ENCODE measurements at places on chromosomes 16 and 17.

GRCh38 chr16:52256310-52257078, 290.4 kb downstream of the TOX3 start:
- DNase-seq: no peak

- no peak for DNase-seq
Observed at GRCh38 chr17:61408151-61409041, 8.8 kb downstream of the TBX2 start.

GRCh38 chr16:88451586-88452481, 1.2 kb upstream of the ZFPM1 start:
- DNase-seq: no peak

DNA sequence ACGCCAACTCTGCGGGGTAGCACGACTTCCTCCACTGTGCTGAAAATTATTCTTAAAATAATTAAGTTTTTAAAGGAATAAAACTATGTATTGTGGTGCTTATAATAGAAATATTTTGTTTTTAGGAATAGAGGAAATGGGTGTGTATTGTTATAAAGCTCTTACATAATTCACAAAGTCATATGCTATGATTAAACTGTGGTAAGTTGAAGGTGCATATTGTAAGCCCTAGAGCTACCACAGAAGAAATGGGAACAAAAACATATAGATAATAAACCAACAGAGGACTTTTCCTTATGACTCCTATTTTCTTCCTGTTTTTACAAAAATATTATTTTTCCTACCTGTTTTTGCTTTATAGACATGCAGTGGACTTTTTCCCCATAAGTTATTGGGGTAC, 4.3 kb upstream of the SLFN11 start:
- no peak for DNase-seq

- DNase-seq: no peak
Observed at GRCh38 chr16:65376601-65377000, 254.7 kb upstream of the CDH11 start.

DNA sequence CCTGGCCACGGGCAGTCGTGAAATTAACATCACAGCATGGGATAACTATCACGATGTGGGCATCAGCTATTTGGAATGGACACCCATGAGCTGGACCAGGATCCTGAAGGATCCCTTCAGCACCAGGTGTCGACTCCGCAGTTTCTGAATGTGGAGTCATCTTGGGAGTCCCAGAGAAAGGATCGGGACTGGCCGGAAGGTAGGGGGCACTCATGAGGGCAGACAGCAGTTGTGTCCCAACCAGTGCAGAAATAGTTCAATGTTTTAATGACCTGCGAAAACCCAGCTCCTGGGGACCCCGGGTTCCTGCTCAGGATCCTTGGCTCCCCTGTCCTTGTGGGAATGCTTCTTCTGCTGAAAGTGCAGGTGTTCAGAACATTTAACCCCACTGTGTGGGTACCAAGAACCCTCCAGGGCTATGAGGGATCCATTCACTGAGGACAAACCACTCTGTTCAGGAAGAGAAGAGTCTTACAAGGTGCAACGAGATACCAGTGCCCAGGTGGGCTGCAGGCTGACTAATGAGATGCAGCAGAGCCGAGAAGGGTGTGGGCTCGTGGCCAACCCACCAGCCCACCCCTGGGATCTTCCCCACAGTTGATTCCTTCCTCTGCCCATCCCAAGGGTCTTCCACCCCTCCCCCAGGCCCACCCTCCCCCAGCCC, 154.8 kb downstream of the SALL1 start:
- no peak for DNase-seq

- no peak for DNase-seq
Observed at GRCh38 chr17:62855156-62855555, 47.0 kb upstream of the MARCHF10 start.

DNA sequence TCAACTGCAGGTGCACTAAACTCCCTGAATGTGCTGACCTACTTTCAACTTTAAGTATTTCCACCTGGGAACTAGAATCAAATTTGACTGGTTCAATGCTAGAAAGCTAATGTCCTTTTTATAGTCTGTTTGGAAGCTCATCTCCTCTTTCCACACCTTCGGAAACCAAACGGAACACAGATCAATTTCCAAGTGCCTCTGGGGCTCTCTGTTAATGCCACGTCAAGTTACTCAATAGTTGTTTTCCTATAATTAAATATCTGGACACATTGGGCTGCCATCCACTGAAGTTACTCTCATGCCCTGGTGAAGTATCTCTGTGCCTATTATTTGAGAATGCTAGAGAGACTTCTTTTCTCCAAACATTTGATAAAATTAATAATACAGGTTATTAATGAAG, 29.7 kb downstream of the ABAT start:
- no peak for DNase-seq

- no peak for DNase-seq
Observed at GRCh38 chr16:23595246-23595950, 718 bp downstream of the NDUFAB1 start.

DNA sequence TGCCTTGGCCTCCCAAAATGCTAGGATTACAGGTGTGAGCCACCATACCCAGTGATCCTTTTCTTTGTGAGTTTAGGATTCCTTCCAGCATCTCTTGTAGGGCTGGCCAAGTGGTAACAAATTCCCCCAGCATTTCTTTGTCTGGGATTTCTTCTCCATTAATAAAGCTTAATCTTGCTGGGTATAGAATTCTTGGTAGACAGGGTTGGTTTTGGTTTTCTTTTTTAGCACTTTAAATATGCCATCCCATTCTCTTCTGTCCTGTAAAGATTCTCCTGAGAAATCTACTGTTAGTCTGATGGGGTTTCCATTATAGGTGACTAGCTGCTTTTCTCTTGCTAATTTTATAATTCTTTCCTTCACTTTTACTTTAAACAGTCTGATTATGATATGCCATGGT, 173.0 kb upstream of the TOM1L1 start:
- DNase-seq: no peak

DNA sequence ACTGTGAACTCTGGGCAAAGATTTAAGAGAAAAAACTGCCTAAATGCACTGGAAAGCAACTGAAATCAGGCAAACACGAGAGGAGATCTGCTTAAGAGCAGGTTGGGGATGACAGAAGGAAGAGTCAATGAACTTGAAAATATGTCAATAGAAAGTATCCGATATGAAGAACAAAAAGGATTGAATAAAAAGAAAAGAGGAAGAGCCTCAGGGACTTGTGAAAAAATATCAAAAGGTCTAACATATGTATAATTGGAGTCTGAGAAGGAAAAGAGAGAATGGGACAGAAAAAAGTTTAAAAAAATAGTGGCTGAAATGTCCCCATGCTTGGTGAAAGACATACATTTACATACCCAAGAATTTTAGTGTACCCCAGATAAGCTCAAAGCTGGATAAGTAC, 195.5 kb downstream of the COPRS start:
- no peak for DNase-seq

- peak; percentile 93 for DNase-seq
Observed at GRCh38 chr17:45371414-45372324, 54.8 kb upstream of the MAP3K14 start.

DNA sequence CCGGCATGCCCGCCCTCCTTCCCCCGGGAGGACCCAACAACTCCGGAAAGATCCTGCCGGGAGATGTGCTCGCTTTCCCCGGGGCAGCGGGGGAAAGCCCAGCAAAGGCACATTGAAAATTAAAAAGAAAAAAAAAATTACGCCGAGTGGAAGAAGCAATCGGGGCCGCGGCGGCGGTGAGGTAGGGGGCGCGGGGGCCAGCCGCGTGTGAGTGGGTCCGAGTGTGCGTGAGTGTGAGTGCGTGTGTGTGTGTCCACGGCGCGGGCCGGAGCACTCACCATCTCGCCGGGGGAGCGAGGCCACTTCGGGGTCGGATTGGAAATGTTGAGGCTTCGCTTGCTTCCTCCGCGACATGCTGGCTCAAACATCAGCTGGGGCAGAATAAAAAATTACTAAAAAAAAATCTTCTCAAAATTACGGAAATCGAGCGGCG, at the start of gene SALL1:
TSS of gene SALL1 (minus strand) at position 383 of the 433 bp plus-strand sequence. CDS start at position 354, 29 bp downstream.
- no peak for DNase-seq

- DNase-seq: no peak
Observed at GRCh38 chr17:6505425-6506142, 50.8 kb downstream of the PITPNM3 start.

- no peak for DNase-seq
Observed at GRCh38 chr16:56923481-56924091, 8.4 kb upstream of the HERPUD1 start.
